ENCODE measurements at places on chromosomes 11 and 22.

- no peak for DNase-seq
Measured at GRCh38 chr22:29139965-29140782, 65.5 kb upstream of the EMID1 start.

- DNase-seq = no peak
Measured at GRCh38 chr11:72758304-72758689, 6.1 kb upstream of the ARAP1 start.

GRCh38 chr11:44812971-44813370 lies 86.2 kb downstream of the TSPAN18 start:
- DNase-seq = no peak

GRCh38 chr11:130180896-130181294 lies 21.3 kb downstream of the ST14 start:
- no peak for DNase-seq

DNA sequence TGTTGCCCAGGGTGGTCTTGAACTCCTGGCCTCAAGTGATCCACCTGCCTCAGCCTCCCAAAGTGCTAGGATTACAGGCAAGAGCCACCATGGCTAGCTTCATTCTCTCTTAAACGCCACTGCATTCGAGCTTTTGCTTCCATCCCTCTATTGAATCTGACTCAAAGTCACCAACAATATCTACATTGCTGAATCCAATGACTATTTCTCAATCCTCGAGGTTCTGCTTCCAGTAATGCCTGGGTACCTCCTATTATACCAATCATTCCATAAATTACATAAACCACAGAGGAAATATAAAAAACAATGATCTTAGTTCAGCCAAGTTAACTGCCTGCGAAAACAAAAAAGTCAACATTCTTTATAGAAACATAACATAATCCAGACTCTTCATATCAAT lies 11.9 kb upstream of the NXF1 start:
- DNase-seq = no peak

DNA sequence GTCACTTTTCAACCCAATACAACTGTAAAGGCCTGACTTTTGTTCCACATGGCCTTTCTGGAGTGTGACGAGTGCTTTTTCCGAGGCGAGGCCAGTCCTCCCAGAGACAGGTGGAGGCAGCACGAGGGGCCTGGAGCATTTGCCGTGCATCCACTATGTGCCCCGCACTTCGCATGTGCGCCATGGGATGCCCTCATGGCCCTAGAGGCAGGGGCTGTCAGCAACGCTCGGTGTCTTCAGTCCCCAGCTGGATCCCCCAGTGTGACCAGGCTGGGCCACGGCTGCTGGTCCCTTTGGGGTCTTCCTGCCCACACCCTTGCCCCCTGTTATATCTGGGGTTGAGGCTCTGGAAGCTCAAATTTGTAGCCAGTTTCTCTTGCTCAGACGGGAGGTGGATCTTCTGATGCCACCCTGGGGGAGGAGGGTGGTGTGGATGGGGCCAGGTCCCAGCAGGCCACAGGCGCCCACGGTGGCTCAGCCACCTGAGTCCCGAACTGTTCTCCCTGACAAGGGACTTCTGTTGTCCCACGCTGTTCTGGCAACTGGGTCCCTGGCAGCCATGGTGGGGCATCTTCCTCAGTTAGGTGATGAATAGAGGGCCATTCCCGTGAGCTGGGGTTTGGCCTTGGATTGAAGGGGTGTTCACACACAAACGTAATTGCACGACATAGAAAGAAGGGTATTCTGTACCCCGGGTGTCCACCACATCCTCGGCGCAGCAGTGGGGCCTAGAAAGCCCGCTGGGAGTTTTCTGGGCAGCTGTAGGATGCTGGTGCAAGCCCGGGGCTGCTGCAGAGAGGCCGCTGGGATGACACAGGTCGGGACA lies 100.9 kb downstream of the CTTN start:
- no peak for DNase-seq

DNA sequence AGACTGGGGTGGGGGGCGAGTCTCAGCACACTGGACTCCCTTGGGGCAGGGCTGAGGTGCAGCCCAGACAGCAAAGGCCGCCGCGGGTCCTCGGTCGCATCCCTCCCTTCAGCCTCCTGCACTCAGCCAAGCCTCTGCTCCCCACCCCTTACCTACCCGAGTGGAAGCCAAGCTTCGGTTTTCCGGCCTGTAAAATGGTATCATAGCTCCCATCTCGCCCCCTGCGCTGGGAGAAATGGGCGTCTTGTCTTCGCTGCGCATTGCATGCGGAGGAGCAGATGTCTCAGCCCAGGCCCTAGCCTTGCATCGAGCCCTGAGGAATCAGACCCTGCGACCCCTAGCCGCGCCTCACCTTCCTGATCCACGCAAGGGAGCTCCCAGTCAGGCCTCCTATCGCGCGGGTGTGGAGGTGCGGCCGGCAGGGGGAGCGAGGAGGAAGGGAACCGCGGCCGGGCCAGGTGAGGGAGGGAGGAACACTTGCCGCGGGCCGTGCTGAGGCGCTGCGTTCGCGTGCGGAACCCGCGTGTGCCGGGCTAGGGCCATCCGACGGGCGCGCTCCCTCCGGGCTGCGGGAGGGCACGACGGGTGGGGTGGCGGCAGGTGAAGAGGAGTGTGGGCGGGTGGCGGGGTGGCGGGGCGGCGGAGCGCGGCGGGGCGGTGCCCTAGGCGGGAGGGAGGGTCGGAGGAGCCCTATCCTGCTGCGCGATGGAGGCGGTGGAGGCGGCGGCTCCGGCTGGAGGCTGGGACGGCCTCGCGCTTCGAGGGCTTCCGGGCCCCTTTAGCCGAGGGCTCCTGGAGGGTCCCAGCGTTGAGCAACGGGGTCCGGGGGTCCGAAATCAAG lies 4.1 kb upstream of the TBX1 start:
- peak; percentile 41 for DNase-seq

DNA sequence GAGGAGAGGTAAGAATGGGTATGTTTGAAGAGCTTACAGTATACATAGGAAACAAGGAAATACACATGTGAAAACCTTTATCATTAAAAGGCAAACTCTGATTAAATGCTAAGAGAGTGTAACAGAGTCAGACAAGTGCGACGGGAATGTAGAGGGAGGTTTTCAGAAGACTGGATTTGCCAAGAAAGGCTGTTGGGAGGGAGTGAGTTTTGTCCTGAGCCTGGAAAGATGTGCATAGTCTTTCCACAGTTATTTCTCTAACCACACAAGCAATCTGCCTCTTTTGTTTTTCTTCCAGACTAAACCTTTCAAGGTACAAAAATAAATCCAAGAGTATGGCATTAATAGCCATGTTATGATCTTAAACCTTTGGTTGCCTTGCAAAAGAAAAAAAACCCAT lies 170.9 kb downstream of the KIRREL3 start:
- no peak for DNase-seq

GRCh38 chr11:64084951-64085710 lies 49.4 kb downstream of the FLRT1 start:
- DNase-seq = no peak

DNA sequence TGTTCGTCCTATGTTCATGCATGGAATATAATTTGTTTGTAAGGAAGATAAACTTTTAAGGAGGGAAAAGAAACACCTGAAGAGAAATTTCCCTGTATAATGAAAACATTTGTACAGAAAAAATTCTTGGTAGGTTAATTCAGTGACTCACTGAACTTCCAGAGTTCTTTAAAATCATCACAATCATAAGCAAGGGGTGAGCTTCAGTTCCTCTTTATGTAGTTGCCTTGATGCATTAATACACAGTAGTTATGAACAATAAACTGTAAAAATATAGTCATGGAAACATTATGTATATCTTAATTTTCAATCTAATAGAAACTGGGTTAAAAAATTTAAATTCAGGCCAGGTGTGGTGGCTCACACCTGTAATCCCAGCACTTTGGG lies 1.1 kb upstream of the C11orf65 start:
- no peak for DNase-seq

- no peak for DNase-seq
Measured at GRCh38 chr11:59175091-59175501, 3.2 kb downstream of the DTX4 start.

DNA sequence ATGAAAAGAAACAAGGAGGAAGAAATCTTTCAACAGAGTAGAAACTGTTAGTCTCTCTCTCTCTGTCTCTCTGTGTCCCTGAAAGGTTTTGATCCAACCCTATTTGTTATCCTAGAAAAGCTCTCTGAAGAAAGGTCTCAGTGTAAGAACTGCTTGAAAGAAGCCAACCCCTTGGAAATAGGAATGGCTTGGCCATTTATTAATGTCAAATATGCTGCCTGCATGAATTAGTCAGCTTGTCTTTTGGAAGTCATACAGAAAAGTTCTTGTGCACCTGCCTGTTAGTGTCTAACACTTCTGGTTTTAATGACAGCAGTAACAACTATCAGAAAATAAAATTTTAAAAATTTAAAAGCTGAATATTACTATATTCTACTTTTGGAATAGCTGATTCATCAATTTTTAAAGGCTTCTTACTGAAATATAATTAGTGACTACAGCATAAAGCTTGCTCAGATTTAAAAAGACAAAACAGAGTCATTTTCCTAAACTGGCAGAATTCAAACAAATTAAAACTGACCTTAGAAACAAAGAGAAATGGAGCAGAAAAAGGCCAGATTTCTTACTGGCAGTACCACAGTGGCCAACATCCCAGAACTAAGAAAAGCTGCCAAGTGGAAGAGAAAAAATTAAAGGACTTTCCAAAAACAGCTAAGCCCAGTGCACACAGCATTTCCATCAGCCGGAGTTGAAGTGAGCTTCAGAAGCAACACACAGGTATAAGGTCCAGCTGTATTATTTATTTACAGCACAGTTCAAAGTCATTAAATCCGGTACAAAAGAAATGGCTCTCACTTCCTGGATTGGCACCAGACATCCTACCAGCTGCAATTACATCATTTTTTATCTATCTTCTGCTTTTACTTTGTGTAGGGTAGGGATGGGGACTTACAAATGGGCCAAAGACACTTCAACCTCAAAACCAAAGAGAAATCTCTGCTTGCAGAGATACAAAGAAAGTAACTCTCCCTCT lies 76.3 kb downstream of the PRCP start:
- no peak for DNase-seq
